ENCODE measurements at places on chromosomes 3 and 15. TPM values are rescaled to one million over a fixed set of nuclear protein-coding genes. Genes with fewer than 3 reads are reported as not detected.

- no peak for DNase-seq
Measured at GRCh38 chr15:58348095-58348812, 83.5 kb upstream of the LIPC start.

GRCh38 chr3:173762501-173762900 lies 365.0 kb downstream of the NLGN1 start:
- DNase-seq, result no peak

The BFSP2 gene
- not detected for total RNA-seq

GRCh38 chr15:61879219-61879618 lies 181.0 kb downstream of the VPS13C start:
- no peak for DNase-seq

GRCh38 chr3:151228666-151229040 lies 25.6 kb upstream of the GPR171 start:
- DNase-seq, result no peak
